Naive B cell (primary cell): ENCODE measurements at places on chromosomes 2 and 18.

DNA sequence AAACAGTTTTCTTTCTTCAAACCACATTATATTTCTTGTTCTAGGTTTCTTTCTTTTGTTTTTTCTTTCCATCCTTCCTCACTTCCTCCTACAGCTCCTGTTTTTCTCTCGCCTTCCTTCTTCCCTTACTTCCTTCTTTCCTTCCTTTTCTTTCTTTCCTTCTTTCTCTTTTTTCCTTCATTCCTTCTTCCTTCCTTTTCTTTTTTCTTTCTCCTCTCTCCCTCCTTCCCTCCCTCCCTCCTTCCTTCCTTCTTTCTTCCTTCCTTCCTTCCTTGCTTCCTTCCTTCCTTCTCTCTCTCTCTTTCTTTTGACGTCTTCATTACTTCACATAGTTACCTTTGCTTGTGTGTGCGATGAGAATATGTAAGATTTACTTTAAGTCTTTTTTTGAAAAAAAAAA is 470.0 kb upstream of the FSIP2 start:
- no peak for DNase-seq

DNA sequence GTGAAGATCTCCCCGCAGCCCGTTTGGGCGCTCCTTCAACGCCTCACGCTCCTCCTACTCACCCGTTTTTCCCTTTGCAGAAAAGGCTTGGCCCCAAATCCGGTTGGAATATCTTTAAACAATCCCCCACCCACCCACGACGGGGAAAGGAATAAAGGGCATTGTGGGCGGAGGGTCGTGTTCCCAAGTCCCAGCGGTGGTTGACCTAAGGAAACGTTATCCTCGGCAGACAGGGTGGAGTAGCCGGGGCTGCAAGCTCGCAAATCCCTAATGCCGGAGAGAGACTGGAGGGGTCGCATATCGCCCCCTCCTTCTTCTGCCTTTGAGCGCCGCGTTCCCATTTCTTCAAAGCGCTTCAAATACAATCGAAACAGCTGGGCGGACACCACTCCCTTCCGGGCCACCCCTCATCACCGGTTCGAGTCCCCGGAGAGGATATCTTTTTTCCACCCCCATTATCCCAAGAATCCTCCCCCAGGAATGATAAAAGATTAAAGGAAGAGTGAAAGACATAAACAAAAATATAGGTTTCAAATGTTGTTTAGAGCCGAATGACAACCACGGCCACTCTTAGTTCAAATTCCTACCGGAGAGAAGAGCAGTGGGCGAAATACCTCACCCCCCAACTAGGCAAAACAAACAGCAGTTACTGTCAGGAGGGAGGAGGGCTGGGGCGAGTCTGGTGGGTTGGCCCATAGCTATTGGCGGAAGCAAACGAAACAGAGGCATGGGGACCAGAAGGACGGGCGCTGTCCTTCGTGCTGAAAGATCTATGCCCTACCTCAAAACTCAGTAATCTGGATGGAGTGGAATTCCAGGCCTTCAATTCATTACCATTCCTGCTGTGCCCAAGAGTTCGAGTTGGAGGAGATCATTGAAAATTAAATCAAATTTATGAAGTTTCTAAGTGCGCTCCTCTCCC is 2.8 kb upstream of the GAD1 start:
- no peak for DNase-seq

DNA sequence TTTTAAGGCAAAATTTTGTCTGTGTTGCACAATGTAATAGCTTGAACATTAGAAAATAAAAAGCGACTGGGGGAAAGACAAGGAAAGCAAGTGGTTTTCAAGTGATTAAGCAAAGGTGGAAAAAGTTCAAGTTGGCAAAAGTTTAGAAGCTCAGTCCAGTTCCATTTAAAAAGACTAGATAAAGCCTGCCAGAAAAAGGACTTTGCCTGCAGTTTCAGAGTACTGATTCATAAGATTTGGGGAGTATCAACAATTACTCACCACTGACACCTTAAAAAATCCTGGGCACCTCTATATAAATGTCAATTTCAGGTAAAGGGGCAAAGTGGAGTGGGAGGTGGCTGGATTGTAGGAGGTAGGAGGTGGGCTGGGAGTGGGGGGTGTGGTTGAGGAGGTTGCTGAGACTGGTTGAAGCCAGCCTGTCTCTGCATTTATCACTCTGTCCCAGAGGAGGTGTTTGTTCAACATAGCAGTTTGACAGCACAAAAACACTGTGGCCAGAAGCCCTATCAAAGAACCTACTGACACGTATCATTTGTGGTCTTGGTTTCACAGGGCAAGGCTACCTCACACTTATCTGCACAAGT is 14.6 kb downstream of the ZEB2 start:
- DNase-seq = no peak

- no peak for DNase-seq
Measured at GRCh38 chr18:22475426-22476100, 57.8 kb upstream of the CTAGE1 start.

- DNase-seq = no peak
Measured at GRCh38 chr2:193373120-193373519, 1178.4 kb upstream of the TMEFF2 start.

DNA sequence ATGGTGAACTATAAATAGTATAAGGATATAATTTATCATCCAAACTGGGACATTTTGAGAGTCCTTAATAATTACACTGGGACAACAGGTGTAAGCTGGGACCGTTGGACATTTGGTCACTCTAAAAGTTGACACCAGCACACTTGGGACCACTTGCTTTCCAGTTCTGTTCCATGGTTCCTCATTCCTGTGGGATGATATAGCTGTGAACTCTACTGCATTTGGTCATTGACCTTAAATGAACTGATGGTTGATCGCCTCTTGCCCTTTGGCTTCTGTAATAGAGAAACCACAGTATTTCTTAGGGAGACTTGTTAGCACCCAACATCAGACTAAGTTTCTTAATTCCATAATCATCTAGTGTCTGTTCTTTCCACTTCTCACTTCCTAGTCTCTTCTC is 46.7 kb downstream of the EML6 start:
- DNase-seq = no peak

DNA sequence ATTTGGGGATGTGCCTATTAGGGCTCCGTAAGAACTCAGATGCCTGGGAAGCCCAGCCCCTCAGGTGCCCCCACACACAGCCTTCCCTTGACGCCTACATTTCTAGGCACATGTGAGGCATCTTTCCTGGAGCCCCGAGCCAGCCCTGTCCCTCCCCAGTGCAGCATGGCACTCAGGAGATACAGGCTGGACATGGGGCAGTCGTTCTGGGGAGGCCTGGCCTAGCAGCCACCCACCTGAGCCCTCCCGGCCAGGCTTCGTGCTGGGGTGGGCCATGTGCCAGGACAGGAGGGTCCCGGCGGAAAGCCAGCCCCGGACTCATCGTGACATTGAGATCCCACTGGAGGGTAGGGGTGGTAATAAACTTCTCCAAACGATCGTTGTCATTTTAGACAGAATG is 15.2 kb downstream of the BOK start:
- no peak for DNase-seq

GRCh38 chr18:54684784-54685183 is 93.7 kb downstream of the DYNAP start:
- no peak for DNase-seq

DNA sequence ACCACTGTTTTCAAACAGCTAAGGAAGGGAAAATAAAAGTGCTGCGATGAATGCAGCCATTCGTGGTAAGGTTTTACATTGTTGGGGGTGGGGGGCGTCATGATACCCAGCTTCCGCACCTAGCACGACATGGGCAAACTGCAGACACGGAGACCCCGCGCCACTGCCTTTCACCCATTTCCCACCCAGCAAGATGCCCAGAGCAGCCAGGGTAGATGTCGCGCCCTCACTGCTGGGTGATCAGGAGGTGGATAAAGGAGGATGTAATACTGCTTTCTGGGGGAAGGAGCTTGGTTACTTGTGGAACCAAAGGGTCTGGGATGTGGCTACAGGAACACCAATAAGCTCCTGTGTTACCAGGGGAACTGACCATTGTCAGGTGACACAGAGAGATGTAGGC is 138.4 kb downstream of the ZNF516 start:
- no peak for DNase-seq

DNA sequence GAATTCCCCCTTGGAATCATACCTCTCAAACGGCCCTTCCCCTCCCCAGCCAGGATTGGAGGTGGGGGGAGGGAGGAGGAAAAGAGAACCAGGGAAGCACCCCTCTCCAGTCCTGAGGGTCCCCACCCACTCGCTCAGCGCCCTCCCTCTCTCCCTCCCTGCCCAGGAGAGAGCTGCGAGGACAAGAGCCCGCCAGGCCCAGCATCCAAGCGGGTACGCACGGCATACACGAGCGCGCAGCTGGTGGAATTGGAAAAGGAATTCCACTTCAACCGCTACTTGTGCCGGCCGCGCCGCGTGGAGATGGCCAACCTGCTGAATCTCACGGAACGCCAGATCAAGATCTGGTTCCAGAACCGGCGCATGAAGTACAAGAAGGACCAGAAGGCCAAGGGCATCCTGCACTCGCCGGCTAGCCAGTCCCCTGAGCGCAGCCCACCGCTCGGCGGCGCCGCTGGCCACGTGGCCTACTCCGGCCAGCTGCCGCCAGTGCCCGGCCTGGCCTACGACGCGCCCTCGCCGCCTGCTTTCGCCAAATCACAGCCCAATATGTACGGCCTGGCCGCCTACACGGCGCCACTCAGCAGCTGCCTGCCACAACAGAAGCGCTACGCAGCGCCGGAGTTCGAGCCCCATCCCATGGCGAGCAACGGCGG is 14.4 kb downstream of the HOXD3 start:
- no peak for DNase-seq

DNA sequence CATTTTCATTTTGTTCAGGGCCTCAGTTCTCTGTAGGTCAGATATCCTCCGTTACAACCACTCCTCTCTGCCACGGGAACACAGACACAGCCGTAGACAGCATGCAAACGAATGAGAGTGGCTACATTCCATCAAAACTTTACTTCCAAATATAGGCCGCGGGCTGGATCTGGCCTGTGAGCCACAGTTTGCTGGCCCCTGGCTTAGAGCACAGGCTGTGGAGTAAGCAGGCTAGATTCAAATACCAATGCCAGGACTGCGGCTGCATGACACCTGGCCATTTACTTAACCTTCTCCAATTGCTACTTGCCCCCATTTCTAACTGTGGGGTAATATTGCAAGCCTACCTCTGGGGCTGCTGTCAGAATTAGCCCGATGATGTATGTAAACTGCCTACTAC is 325.8 kb upstream of the POU3F3 start:
- no peak for DNase-seq

DNA sequence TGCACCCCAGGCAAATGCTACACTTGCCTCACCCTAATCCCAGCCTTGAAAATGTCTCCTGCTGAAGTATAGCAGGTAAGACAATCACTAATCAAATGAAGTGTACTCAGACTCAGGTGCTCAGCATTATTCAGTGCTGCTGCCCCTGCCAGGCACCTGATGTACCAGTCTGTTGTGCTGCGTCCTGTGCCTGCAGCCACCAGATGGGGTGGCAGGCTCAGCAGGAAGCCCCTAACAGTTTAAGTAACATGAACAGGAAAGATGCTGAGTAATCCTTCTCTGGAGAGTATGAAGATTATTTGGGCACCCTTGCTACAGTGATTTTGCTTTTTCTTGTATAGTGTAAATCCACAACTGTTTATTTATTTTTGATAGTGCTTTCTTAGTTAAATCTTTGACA is 69.1 kb downstream of the TACR1 start:
- no peak for DNase-seq

GRCh38 chr2:163247156-163247846 is 408.7 kb upstream of the KCNH7 start:
- no peak for DNase-seq

DNA sequence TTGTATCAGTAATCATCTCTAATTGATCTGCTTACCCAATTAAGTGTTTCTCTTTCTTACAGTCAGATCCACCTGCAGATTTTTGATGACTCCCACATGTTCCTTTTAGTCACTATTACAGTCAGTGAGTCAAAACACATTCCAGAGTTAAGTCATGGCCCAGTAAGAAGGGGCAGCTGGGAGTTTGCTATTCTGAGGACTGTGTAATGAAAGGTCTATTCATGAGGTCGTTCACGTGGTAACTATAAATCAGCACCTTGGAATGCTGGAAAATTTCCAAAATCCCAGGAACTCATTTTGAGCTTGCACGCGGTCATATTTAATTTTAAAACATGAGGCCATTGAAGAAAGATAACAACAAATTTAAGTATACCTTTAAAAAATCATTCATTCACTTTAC is 252.5 kb downstream of the XIRP2 start:
- no peak for DNase-seq

DNA sequence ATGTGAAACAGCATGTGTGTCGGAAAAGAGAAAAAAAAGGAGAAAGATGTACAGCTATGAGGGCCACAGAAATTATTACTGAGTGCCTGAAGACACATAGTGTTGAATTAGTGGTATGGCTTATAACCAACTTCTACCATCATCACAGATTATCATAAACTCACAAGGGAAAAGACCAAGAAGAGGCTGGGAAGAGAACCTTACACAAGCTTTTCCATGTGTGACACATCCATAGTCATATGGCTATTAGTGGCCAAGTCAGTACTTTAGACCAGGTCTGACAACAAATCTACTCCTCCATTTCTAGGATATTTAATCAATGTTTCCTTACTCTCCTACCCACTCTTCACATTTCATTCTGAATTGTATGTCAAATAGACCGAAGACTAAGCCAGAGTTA is 3.5 kb upstream of the GALNT5 start:
- DNase-seq = no peak

DNA sequence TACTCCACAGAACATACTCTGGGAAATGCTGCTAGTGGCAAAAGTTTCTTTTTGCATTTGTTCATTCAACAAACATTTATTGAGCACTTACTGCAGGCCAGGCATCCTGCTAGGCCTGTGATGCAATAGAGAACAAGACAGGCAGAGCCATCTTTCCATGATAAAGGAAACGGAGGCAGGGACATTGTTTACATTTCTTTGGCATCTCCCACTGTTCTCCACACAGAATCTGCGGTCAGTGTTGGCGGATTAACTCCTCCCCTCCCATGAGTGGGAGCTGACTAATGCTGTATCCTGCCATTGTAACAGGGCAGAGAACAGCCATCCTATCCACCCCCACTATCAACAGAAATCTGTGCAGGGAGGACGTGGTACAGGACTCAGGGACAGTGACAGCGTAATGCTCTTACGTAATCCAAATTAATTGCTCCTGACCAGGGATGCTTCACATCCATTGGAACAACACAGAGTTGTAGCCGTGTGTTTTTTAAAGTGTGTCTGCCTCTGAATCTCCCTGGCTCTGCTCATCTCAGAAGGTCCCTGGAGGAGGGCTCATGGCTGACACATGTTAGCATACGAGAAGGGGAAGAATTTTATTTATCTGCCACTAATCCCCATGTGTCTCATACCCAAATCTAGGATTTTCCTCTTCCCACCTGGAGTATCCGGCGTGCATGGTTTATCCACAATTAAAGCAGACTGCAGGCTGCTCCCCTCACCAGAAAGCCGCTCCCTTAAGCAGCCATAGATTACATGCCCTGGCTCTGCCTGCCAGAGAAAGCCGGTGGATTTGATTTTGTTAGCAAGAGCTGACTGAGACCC is 32.3 kb downstream of the STEAP3 start:
- no peak for DNase-seq

DNA sequence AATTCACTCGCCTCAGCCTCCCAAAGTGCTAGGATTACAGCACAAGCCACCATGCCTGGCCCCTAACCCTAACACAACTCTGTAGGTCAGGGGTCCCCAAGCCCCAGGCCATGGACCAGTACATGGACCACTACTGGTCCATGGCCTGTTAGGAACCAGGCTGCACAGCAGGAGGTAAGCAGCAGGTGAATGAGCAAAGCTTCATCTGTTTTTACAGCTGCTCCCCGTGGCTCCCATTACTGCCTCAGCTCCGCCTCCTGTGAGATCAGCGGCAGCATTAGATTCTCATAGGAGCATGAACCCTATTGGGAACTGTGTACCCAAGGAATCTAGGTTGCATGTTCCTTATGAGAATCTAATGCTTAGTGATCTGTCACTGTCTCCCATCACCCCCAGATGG is 201.7 kb downstream of the NRP2 start:
- no peak for DNase-seq

GRCh38 chr2:228556717-228557116 is 375.2 kb upstream of the SPHKAP start:
- no peak for DNase-seq
